ENCODE measurements at places on chromosomes 7 and 10.

DNA sequence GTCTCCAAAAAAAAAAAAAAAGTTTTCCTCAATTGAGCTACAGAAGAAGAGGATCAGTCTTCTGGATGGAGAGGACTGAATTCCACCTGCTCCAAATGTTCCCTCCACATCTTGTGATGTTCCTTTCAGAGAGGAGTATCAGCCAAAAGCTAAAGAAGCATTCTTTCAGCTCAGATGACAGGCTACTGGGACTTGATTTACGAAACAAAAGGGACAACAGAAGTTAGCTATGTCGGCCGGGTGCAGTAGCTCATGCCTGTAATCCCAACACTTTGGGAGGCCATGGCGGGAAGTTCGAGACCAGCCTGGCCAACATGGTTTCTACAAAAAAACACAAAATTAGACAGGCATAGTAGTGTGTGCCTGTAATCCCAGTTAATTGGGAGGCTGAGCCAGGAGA, 7.4 kb downstream of the DAGLB start:
- DNase-seq, result no peak

- no peak for DNase-seq
Observed at GRCh38 chr10:687583-688311, 1.7 kb downstream of the DIP2C start.

DNA sequence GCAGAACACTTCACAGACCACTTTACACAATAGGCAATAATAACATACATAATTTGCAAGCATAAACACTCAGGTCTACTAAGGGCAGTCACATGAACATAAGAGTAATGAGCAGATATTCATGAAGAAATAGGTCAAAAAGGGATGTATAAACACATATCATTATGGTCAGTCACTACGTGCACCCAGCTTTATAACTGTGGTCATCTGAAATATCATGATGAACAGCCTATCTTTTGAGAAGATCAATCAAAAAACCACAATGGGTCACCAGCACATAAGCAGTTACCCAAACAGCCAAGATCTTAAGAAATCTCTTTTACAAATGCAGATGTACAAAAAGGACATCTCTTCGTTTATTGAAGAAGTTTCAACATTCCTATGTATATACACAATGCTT, 35.5 kb upstream of the DRGX start:
- DNase-seq, result no peak

- DNase-seq, result no peak
Observed at GRCh38 chr7:23593706-23594105, 3.5 kb upstream of the CCDC126 start.

DNA sequence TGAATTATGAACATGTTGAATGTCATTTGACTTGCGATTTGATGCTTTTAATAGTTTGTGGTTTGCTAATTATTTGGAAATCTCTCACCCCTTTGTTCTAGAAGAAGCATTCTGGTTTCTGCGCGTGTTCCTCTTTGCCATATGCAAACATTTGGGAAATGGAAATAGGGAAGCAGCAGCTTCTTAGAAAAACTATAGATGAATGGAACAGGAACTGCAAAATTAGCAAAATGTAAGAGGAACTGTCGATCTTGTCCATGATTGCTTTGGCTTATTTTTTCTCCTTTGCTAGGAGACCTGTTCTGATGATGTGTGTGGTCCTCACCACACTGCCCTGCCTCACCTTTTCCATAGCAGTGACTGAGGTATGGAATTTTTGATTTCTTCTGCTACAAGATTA, 19.0 kb downstream of the TMEM236 start:
- DNase-seq, result no peak

DNA sequence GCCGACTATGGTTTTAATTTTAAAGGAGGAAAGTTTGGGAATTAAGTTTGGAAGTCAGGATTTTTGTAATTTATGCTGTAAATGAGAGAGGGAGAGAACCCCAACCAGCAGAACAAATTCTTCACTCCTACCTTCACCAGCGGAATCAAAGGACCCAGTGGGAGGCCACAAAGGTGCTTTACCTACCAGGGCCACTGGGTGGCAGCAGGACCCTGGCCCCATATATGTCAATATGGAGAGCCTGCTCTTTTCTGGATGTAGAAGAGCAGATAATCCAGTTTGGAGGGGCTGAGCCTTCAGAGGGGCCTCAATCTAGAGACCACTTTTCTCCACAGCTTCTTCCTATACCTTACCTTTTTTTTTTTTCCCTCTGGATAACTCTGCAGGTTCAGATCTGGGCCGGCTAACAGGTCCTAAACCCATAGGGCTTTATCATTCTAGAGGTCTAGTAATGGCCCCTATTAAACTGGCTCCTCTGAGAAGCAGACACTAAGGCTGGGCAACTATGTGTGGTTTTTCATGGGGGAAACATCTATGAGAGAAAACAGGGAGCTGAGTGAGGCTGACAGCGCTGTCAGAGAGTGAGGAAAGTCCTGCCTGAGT, 8.5 kb upstream of the SCD start:
- peak; percentile 75 for DNase-seq

GRCh38 chr7:106566196-106566595, 94.8 kb downstream of the CCDC71L start:
- DNase-seq, result no peak

DNA sequence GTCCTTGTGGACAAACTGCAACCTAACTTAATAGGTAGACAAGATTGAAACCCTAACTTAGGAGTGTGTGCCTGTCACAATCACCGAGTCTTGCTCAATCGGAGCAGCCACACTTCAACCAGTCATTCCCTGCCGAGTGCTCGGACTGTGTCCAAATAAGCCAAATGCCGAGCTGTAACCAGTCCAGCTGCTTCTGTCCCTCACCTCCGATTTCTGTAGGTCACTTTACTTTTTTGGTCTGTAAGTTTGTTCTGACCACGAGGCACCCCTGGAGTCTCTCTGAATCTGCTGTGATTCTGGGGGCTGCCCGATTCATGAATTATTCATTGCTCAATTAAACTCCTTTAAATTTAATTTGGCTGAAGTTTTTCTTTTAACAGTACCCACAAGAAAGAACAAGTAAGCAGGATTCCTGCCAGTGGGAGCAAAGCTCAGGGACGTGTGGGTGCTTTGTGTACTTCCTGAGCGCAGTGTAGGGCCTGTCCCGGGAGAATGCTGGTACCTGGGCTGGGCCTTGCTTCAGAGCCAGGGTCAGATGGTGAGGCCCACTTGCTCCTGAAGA, 140.1 kb downstream of the ACTR3B start:
- DNase-seq, result peak; percentile 40

GRCh38 chr7:97013134-97013844, 7.9 kb downstream of the DLX6 start:
- no peak for DNase-seq

DNA sequence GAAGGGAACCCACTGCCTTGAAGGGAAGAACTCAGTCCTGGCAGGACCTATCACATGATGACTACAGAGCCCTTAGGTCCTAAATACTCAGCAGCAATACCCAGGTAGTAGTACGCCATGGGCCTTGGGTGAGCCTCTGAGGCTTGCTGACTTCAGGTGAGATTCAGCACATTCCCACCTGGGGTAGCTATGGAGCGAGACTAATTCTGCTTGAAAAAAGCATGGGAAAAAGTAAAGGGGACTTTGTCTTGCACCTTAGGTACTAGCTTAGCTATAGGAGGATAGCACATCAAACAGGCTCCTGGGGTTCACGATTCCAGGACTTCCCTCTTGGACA, 98.2 kb upstream of the MEOX2 start:
- DNase-seq, result no peak

DNA sequence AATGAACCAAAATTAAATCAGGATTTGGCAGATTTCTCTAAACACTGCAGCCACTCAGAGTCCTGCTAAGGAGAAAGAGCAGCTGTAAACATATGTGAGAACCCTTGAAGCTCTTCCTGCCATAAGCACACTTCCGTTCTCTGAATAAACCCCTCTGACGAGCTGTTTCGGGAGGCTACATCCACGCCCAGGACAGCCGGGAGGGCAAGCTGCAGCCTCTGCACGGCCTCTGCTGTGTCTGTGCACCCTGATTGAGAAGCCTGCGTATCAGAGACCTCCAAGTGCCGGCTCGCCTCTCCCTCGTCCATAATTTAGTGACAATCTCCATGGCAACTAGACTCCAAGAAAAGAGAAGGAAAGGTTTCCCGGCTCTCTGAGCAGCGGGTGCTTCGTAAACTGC, 114.4 kb downstream of the PTPRN2 start:
- DNase-seq, result no peak

DNA sequence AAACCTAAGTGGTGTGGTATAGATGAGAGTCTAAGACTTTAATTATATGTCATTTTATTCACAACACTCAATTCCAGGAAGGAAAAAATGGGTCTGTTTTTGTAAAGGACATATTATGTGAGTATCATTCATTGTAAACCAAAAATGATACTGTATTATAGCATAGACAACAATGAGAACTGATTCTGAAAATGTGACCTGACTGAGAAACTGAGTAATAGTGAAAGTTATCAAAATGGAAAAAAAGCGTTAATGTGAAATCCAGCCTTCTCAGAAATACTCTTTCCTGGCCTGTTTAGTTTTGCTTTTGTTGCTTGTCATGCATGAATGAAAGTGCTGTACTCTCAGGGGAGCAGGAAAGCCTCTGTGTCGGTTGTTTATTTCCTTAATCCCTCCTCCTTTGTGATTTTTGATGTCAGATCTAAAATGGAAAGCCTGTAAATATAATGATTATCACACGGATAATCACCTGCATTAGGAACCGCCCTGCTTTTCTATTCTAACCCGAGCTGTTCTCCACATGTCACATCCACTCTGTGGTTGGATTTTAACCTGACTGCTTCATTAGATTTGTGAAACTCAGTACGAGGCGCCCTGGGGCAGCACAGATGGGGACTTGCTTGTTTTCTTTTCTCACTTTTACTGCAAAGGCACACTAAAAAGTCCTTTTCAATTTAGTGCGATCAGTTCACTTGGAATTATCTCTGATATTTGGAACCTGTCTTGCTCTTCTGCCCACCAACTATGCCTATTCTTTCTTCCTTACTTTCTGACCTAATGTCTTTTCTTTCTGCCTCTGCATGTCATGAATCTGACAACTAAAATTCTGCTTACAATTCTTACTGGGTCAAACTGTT, 240.9 kb upstream of the KAT6B start:
- DNase-seq, result no peak

- DNase-seq, result no peak
Observed at GRCh38 chr7:33336820-33337219, 207.5 kb downstream of the BBS9 start.

DNA sequence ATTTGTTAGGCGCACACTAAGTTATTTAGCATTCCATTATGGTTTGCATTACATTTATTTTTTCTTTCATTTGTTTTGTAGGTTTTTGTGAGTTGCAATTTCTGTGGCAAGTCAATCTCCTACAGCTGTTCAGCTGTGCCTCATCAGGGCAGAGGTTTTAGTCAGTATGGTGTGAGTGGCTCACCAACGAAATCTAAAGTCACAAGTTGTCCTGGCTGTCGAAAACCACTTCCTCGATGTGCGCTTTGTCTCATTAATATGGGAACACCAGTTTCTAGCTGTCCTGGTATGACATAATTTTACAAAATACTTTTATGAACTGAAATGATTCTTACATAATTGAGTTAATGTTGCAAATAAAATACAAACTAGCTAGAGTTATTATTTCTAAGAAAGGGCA, 29.5 kb downstream of the MIOS start:
- DNase-seq, result no peak

GRCh38 chr7:103714376-103714927, 268.4 kb upstream of the SLC26A5 start:
- DNase-seq, result no peak

All from heart right ventricle (tissue), 16 donors.